ENCODE measurements at places on chromosomes 2 and 18. TPM values are rescaled to one million over a fixed set of nuclear protein-coding genes. Genes with fewer than 3 reads are reported as not detected.

DNA sequence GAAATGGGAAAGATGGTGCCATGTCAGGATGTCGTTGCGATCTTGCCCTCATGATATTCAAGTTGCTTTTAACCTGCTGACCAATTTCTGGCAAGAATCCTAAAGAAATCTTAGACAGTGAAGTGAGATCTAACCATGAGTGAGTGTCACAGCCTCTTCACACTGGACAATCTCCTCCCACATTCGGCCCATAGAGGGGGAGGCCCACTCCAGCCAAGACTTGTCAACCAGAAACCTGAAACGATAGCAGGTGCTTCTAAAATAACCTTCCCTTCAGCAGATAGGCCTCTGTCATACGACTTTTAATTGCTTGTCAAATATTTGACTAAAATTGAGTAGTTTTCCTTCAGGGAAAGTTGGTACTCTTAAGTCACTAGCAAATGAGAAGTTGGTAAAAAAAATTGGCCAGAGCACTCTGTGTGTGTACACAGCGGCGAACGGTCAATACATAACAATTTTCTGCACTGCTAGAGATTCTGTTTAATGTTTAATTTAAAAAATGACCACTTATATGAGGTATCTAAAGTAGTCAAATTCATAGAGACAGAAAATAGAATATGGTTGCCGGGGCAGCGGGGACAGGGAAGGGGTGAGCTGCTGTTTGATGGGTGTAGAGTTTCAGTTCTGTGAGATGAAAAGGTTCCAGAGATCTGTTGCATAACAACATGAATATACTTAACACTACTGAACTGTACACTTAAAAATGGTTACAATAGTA lies 110.2 kb downstream of the VAPA start:
- no peaks in the 10 kb centered on the region for H3K4me1 ChIP-seq
- DNase-seq: no peak
- no peak overlapping the region for H3K27ac ChIP-seq
- H3K36me3 ChIP-seq: no peaks in the 10 kb centered on the region
- no peak overlapping the region for H3K4me3 ChIP-seq

- no peak overlapping the region for H3K4me3 ChIP-seq
- no peaks in the 10 kb centered on the region for H3K27me3 ChIP-seq
- no peak for DNase-seq
- H3K36me3 ChIP-seq: no peaks in the 10 kb centered on the region
- H3K4me1 ChIP-seq: no peaks in the 10 kb centered on the region
These were observed 70.0 kb downstream of the TWSG1 start for GRCh38 chr18:9404565-9405060.

- no peaks in the 10 kb centered on the region for H3K27me3 ChIP-seq
- no peak overlapping the region for H3K27ac ChIP-seq
- H3K36me3 ChIP-seq: no peaks in the 10 kb centered on the region
- DNase-seq: no peak
- H3K4me3 ChIP-seq: no peak overlapping the region
These were observed 36.6 kb upstream of the IKZF2 start for GRCh38 chr2:213187833-213188532.

Gene FAP
- total RNA-seq: 12.7 TPM

Gene HRH4
- total RNA-seq: not detected

All from sigmoid colon (tissue), 7 donors.